Left cardiac atrium (tissue), 4 donors: ENCODE measurements at places on chromosomes 5 and 9. TPM values are rescaled to one million over a fixed set of nuclear protein-coding genes. Genes with fewer than 3 reads are reported as not detected.

CDKN2B-AS1 gene
- not detected for total RNA-seq

C5orf52 gene
- not detected for total RNA-seq

WDR36 gene
- 18.0 TPM for total RNA-seq

RNF180 gene
- 22.9 TPM for total RNA-seq

CCDC192 gene
- not detected for total RNA-seq

SNCB gene
- total RNA-seq, result 0.74 TPM

PTGES gene
- 4.5 TPM for total RNA-seq
